ENCODE measurements at places on chromosomes 13 and 19.

GRCh38 chr19:19816679-19817078 lies 4.9 kb downstream of the ZNF506 start:
- DNase-seq: no peak

- DNase-seq: no peak
These were observed 156.2 kb downstream of the COG6 start for GRCh38 chr13:39811696-39812095.

- no peak for DNase-seq
These were observed 16.2 kb downstream of the ELAVL3 start for GRCh38 chr19:11464333-11465265.

DNA sequence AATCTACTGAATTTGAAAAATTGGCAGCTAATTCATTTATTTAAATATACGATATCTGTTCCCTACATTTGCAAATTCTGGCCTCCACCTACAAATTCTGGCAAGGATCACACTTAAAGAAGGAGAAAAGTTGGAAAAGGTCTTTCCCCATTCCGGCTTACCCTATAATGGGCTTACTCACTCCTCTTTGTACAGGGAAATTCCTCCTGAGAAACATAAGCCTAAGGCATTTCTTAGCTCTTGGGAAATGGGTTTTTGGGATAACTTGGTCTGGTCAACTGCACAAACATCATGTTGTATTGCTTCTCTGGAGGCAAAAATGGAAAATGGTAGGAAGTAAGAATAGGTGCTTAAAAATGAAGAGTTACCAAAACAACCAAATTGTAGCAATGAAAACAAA lies 25.5 kb downstream of the KCTD12 start:
- no peak for DNase-seq

DNA sequence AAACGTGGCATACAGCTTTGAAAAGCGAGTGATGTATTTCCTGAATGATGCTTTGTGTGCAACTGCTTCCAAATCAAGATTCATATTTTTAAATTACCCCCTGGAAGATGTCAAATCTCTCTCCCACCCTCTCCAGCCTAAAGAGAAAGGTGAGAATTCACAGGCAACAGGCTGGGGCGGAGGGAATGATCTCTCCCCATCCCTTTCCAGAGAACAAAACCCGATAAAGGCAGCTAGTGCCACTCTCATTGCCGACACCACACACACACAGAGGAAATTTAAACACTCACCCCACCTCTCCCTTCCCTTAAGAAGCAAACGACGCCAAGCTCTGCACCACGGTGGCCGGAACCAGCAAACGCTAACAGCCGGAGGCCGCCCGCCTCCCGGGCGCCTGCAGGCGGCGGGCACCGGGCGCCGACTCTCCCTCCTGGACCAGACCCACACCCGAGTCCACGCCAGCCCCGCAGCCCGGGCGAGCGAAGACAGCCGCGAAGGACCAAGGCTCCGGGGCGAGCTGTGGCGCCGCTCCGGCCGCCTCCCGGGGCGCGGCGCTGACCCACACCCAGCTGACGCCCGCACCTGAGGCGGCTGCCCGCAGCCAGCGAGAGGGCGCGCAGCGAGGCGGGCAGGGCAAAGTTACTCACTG lies 477 bp downstream of the LNX2 start:
- DNase-seq: no peak

DNA sequence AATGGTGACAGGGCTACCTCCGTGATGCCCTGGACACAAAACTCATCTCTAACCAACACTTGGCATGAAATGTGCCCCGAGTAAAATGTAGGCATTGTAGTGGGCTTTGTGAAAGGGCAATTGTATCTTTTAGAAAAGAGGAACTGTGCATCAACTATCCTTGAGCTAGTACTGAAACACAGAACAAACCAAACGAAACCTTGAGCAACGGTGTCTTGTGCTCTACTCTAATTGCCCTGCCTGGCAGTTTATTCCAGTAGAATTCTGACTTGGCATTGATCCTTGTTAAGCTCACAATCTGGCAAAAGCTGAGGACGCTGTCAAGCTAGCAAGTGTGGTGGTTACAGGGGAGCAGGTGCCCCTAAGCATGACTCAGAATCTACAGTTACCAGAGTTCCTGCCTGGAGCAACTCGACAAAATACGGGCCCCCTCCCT lies 707.1 kb upstream of the SPRY2 start:
- DNase-seq: no peak

GRCh38 chr13:49622174-49622946 lies 5.9 kb upstream of the ARL11 start:
- DNase-seq: no peak

DNA sequence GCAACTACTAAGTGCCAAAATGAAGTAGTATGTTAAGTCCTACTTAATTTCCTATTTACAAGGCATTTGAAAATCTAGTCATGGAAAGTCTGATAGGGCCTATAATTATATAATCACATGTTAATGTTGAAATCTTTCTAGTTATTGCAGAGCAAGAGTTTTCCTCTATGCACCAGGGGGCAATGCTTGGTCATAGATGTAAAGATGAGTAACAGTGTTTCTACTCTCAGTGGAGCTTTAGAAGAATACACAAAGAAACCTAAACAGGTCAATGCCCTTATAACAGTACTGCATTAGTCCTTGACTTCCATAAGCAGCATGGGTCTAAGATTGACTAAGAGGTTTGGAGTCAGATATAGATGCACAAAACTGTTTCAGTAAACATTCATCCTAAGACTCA lies 218.7 kb downstream of the KCTD12 start:
- DNase-seq: no peak

DNA sequence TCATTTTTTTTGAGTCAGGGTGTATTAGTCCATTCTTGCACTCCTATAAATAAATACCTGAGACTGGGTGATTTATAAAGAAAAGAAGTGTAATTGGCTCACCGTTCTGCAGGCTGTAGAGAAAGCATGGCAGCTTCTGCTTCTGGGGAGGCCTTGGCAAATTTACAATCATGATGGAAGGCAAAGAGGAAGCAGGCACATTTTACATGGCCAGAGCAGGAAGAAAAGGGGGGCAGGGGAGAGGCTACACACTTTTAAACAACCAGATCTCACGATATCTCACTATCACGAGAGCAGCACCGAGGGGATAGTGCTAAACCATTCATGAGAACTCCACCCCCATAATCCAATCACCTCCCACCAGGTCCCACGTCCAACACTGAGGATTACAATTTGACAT lies 44.5 kb upstream of the MIR17HG start:
- DNase-seq: no peak

- DNase-seq: no peak
These were observed 34.5 kb upstream of the MRI1 start for GRCh38 chr19:13729859-13730258.

- no peak for DNase-seq
These were observed 1.9 kb downstream of the JSRP1 start for GRCh38 chr19:2254064-2254872.

DNA sequence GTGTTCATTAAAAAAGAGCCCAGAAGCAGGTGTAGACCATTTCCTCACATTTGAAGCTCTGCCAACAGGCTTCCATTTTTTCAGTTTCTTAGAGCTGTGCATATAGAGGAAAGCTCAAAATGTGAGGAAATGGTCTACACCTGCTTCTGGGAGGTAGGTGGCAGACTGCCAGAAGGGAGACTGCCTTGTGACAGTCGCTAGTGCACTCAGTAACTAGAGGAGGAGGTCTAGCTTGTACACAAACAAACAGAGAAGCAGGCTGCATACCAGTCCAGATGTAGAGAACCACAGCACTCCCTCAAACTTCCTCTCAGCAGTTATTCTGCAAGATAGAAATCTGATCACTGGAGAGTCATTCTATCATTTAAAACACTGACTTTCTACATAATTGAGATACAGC lies 800.2 kb downstream of the EFNB2 start:
- no peak for DNase-seq

DNA sequence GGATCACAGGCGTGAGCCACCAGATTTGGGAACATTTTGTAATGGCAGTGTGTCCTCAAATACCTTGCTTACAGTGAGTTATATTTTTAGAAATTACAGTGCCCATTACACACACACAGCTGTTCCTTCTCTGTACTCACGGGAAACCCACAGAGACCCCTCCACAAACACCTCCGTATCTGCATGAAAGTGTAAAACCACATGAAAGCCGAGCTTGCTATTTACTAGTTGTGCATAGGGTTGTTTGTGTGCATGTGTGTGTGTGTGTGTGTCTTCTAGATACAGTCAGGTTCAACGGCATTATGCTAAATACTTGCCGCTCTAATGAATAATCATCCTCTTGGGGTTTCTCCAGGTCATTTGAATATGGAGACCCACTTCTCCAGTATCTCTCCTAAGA lies 22.3 kb upstream of the LILRA2 start:
- DNase-seq: no peak

- DNase-seq: no peak
These were observed 279.1 kb upstream of the ATXN8OS start for GRCh38 chr13:69828527-69828926.

GRCh38 chr13:111304041-111304544 lies 16.3 kb upstream of the TEX29 start:
- no peak for DNase-seq

- DNase-seq: no peak
These were observed 5.1 kb upstream of the RETN start for GRCh38 chr19:7663706-7664105.

GRCh38 chr19:38737281-38737865 lies 6.9 kb downstream of the CAPN12 start:
- no peak for DNase-seq

DNA sequence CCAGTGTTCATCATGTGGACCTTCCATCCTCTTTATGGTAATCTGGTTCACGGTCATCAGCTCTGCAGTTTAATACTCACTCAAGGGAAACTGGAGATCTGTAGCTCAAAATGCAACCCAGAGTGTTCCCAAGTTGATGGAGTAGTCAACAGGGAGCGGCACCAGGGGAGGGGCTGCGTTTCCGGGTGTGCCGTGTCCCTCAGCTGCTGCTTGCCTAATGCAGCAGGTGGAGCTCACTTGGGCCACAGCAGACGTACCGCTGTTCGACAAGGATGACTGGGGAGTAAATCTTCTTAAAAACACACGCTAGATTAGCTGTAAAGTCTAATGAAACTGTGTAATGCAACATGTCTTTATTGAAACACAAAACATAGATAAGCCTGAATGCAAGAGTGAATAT lies 81.1 kb downstream of the TNFSF13B start:
- no peak for DNase-seq
